CD4-positive, alpha-beta T cell (primary cell): ENCODE measurements at places on chromosomes 16 and 17. TPM values are rescaled to one million over a fixed set of nuclear protein-coding genes. Genes with fewer than 3 reads are reported as not detected.
A peak's percentile ranks its signal among the peaks of the same experiment; 100 is the strongest.

- DNase-seq = no peak
Measured at GRCh38 chr17:29434550-29434949, 44.4 kb downstream of the TAOK1 start.

DNA sequence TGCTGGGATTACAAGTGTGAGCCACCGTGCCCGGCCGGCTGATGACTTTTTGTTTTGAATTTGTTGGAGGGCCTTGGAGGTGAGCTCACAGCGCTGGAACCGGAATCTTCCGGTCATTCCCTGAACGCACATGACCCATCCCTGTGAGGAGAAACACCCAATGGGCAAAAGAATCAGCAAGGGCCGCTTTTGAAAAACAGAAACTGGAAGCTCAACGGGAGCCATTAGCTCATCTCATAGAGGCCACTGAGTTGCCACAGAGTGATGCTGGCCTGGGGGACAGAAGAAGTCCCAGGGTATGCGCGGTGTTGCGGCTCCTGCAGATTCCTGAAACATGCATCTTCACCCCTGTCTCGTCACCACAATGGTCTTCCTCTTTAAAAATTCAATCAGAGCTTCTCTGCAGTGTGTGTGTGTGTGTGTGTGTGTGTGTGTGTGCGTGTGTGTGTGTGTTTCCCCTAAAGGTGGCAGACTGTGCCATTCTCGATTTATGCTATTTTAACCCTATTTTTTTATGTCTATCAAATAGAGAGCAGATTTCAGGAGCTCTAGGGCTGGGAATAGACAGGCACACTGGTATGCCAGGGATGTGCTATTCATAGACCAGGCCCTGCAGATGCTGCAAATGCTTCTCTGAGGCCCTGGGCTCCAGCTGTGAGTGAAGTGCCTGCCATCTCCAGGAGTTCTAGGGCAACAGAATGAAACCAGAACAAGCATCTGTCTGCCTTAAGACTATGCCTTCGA is 68.3 kb downstream of the MARCHF10 start:
- no peak for DNase-seq

- no peak for DNase-seq
Measured at GRCh38 chr17:19328441-19329061, 34.0 kb downstream of the B9D1 start.

DNA sequence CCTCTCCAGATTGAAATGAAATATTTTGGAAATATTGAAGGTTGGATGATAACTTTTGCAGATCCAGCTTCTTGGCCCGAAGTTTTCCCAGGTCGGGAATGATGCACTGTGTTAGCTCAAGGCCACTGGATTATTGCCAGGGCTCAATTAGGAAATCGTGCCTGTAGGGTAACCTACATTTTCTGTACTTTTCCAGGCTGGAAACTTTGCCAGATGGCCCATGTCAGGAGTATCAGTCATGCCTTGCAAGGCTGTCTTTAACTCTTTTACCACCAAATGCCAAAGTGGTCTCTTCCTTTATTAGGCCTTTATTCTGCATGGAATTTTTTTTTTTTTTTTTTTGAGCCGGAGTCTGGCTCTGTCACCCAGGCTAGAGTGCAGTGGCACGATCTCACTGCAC is 8.9 kb upstream of the SEC14L1 start:
- no peak for DNase-seq

- DNase-seq = no peak
Measured at GRCh38 chr17:78532922-78533640, 44.1 kb downstream of the DNAH17 start.

DNA sequence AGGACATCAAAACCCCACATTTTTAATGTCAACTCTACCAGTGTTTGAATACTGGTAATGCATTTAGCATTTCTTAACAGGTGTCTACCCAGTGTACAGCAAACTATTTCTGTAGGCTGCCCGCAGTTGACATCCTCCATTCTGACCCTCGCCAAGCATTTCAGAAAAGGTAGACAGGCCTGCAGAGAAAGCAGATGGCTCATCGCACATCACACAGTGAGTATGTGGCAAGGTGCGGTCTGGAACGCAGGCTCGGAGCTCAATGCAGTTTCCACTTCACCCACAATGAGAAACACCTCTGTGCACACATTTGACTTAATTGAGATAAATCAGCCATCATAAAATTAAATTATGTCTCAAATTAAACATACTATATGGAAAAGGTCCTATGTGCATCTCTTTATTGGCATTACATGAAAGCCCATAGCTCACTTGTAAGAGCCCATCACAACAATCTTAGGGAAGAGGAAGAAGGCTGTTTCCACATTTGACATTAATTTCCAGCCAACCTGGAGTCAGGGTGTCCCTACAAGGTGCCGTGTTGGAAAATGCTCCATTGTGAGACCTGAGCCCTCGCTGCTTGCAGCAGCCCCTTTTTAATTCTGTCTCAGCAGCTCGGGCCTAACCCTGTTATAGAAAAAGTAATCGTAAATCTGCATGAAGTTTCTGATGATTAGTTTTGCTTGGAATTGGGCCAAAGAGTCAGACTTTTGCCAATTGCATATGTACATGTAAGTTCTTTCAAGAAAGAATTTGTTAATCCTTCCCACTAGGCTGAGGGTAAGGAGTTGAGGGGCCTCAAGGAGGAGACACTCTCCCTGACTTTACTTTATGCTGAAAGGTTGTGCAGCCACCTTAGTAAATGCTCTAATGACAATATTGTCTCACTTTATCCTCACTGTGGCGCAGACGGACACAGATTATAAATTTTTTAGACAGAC is 378.7 kb upstream of the DYNLRB2 start:
- no peak for DNase-seq

GRCh38 chr17:37107406-37108083 is 158.8 kb downstream of the AATF start:
- no peak for DNase-seq

The RNF222 gene
- 1.2 TPM for total RNA-seq

DNA sequence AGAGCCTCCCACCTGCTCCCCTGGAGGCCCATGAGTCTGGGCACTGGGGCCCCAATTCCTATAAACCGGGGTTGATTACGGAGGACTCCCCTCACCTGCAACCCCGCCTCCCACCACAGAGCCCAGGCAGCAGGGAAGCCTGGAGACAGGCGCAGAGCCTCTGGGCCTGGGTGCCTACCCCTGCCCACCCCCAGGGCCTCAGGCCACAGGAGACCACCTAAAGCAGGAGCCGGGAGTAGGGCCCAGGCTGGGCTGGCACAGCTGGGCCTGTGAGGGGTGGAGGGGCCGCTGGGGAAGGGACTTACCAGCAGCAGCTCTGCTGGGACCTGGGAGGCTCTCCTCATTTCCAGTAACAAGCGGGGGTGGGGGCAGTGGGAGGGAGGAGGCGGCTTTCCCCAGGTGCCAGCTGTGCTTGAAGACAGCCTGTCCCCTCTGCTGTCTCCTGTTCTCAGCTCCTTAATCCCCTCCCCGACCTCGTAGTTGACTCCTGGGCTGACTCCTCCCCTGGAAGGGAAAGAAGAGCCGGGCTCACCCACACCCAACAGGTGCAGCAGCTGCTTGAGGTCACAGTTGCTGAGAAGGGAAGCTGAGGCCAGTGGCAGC is 46.8 kb downstream of the TMEM235 start:
- DNase-seq = no peak

DNA sequence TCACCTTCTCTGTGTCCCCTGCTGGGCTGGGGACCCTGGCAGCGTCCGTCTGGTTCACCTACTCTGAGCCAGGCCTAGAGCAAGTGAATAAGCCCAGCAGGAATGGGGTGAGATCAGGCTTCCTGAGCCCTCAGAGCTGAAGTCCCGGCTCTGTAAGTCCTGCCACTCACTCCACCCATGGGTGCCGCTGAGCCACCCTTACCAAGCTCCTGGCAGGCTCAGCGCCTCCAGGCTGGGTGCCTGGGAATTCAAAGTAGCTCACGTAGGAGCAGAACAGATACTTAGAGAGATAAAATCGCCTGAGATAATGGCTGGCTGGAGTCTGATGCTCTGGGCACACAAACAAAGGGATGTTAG is 9.8 kb upstream of the LASP1NB start:
- no peak for DNase-seq

GRCh38 chr17:68656666-68657065 is 55.5 kb upstream of the FAM20A start:
- no peak for DNase-seq

The CCL16 gene
- total RNA-seq = not detected

The TIGD7 gene
- 1.5 TPM for total RNA-seq

The CNTNAP4 gene
- not detected for total RNA-seq

DNA sequence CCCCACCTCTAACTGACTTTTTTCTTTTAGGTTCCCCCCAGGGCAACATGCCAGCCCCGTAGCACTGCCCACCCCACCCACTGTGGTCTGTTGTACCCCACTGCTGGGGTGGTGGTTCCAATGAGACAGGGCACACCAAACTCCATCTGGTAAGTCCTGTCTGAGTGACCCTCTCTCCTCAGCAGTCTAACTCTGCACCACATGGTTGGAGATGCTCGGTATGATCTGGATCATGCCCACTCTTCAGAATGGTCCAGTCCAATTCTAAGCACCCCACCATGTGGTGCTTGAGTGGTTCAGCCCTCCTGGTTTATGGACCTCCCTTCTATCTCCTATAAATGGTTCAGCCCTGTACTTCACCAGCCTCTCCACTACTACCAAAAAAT is 5.9 kb downstream of the KDM6B start:
- DNase-seq = peak; percentile 68

The ACSM5 gene
- total RNA-seq = not detected

DNA sequence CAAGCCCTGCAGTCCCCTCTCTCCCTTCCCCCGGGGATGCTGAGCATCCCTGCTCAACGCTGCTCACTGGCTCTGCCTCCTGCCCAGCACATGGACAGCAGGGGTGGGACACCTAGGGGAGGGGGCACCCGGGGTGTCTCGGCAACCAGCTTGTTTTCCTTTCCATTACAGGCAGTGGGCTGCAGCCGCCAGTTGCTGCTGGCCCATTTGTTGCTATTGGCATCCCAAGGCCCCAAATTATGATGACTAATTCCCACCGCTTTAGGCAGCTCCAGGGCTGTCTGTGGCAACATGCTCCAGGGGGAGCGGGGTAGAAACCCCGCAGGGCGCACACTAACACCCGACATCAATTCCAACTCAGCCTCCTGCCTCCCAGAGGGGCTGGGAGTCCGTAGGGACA is 4.9 kb downstream of the SDK2 start:
- DNase-seq = no peak

The KRTAP9-4 gene
- not detected for total RNA-seq

The PIK3R5 gene
- total RNA-seq = 159 TPM

The G6PC1 gene
- total RNA-seq = not detected

GRCh38 chr17:43720311-43721060 is 38.1 kb downstream of the SOST start:
- DNase-seq = peak; percentile 75

DNA sequence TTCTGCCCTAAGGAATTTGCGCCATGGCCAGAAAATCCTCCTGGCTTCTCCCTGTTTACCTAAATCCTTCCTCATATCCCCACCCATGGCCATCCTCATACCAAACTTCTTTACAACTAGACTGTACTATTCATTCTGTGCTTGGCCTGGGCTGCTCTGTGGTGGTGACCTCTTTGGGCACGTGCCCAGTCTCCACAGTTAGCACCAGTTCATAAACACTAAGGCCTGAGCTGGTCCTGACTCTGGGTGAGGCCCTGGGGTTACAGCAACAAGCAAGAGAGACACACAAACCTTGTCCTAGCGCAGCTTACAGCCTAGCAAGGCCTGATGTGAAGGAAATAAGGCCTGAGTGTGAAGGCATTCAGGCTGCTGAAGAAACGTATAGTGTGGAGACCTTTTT is 3.1 kb upstream of the ATXN7L3 start:
- DNase-seq = no peak

The PIPOX gene
- 4.4 TPM for total RNA-seq

- DNase-seq = no peak
Measured at GRCh38 chr16:17368446-17368845, 102.3 kb downstream of the XYLT1 start.

DNA sequence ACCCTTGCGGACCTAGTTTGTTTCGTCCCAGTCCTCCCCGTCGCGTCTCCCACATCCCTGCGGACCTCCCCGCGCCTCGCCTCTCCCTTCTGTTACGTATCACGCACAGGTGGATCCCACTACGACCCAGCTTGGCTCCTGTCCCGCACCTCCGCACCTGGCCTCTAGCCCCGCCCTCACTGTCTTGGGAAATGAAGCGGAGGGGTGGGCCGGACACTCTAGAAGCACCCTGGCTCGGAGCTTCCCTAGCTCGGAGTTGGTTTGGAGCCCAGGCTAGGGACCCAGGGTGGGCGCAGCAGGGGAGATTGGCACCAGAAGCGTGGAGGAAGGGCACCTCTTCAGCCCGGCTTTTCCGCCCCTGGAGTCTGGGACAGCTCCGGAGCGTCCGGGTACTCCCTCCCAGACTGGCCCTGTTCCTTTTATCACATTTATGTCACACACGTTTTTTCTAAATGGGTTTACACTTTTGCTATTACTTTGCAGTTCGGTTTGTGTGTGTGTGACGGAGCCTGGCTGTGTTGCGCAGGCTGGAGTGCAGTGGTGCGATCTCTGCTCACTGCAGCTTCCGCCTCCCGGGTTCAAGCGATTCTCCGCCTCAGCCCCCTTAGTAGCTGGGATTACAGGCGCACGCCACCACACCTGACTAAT is 1.4 kb upstream of the CEMP1 start:
- peak; percentile 55 for DNase-seq
